ENCODE measurements at places on chromosomes 6 and 20.

DNA sequence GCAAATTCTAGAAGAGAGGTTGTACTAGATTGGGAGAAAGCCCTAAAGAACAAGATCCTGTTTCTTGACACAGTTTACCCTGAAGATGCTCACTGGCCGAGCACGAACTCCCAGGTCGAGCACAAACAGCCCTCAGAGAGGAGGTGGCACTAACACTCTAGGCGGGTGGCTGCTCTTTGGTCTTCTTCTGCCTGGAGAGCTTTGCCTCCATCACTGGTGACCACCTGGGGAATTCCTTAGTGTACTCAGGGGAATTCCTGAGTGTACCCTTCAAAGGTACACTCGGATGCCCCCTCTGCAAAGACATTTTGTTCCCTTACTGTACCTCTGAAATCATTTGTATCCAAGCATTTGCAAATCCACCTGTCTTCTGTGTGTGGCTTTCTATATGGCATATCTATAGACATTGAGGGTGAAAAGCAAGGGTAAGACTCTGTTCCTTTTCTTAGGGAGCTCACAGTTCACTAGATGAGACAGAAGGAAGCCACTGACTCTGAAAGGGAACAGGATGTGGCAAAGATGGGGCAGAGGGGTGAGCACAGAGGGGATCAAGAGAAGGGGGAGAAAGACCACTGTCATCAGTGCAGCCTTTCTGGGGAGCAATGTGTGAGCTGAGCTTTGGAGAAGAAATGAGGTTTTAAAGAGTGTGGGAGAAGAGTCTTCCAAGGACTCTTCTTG lies 169.8 kb upstream of the PROKR2 start:
- DNase-seq: no peak

DNA sequence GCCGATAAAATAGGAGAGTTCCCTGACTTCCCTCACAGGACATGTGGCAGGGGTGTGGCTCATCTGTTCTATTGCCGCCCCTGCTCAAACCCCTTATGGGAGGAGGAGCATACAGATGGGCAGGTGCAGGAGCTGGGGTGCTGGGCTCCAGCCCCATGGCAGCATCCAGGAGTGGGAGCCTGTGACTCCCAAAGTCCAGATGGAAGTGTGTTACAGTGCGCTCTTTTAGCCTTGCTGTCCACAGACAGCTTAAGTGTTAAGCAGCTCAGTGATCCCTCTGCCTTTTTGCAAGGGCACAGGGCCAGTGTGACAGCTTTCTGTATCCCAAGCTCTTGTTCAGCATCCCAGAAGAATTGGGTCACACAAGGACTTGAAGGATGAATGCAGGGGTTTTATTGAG lies 212.3 kb upstream of the MYLIP start:
- no peak for DNase-seq

DNA sequence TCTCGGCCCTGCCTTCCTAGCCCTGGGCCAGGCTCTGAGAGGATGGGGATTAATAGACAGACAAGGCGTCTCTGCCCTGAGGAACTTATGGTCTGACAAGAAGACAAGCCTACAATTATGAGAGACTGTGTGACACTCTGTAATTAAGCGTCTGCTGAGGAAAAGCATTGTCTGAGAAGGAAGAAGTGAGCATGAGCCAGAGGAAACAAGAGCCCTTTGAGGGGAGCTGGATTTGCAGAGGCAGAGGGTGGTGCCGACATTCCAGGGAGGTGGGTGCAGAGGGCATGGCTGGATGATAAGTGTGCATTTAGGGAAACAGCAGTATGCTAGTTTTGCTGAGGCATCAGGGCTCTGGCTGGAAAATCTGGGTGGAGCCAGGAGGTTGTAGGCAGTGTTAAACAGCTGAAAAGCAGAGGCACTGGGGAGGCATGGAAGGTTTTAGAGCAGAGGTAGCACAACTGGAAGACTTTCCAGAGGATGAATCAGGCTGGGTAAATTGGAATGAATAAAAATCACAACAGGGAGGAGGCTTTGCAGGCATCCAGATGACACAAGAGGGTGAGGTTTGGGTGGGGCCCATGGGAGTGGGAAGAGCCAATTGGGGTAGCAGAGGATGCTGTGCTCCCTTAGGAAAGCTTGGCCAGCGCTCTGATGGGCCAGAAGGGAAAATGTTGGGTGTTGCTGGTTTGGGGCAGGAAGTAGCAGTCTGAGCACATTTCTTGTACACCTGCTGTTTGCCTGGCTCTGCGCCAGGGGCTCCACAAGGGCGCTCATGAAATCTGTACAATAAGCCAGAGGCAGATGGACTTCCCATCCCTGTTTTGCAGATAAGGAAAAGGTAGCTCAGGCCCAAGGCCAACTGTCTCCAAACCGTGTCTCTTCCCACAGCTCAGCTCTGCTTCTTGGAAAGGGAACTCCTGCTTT lies 74.0 kb upstream of the MYL9 start:
- peak; percentile 43 for DNase-seq

DNA sequence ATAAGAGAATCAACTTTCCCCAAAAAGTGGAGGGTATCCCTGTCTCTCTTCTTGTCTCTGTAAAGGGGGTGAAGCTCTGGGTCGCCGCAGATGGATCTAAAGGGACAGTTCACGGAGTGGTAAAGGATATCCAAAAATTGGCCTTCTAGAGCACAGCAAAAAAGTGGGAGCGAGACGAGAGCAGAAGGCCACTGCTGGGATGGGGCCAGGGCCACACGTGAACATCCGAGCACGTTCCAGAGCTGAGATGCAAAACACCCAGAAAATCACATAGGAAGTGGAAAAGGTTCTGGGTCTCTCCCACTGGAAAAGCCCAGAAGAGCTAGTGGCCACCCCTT lies 837 bp downstream of the TRAM2 start:
- DNase-seq: no peak

DNA sequence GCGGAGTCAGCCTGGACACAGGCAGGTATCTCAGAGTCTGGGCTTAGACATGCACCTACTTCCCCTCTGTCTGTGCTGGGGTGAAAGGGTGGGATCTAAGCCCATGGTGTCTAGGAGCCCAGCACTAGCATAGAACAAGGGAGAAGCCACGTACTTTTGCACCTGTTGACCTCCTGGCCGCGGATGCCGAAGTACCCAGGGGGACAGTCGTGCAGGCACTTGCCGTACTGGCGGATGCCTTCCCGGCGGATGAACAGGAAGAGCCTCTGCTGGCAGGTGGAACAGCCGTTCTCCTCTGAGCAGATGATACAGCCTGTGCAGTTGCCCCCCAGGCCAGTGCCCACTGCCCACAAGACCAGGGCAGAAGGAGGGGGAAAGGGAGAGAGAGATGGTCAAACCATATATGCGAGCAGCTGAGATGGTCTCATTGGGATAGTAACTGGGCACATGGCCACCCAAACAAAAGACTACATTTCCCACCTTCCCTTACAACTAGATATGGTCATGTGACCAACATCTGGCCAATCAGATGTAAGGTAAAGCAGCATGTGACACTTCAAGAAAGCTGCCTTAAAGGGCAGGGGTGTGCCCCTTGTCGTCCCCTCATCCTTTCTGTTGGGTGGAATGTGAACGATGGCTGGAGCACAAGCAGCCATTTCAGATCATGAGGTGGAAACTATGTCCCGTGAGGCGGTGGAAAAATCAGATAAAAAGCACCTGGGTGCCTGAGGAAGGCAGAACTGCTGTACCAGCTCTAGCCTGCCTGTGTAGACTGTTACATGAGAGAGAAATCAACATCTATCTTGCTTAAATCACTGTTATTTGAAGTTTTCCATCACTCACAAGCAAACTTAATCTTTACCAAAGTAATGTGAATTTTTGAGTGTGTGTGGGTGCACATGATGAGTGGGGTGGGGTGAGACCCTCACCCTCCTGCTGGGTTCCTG lies 34.0 kb downstream of the RSPO4 start:
- no peak for DNase-seq

All from CD4-positive, alpha-beta T cell treated with Interleukin-15 for 1 hour (primary cell).